Hematopoietic multipotent progenitor cell (in vitro differentiated cells): ENCODE measurements at places on chromosomes 11 and 22. TPM values are rescaled to one million over a fixed set of nuclear protein-coding genes. Genes with fewer than 3 reads are reported as not detected.

The OR52E4 gene
- total RNA-seq: not detected

The DDI1 gene
- not detected for total RNA-seq

The SNX15 gene
- total RNA-seq: 25.9 TPM

The TCN1 gene
- under 0.01 TPM for total RNA-seq

The ZNF215 gene
- total RNA-seq: 2.7 TPM

The OR51S1 gene
- not detected for total RNA-seq

The CARNS1 gene
- total RNA-seq: 3.0 TPM

The NNMT gene
- 0.27 TPM for total RNA-seq

The GAB2 gene
- 50.6 TPM for total RNA-seq

The CD3D gene
- total RNA-seq: 0.27 TPM

The ZNF280B gene
- 0.81 TPM for total RNA-seq
